ENCODE measurements at places on chromosomes 13 and 19.

GRCh38 chr19:29404951-29405727, 120.7 kb upstream of the VSTM2B start:
- DNase-seq, result no peak

- no peak for DNase-seq
These were observed 24.4 kb upstream of the OR7C2 start for GRCh38 chr19:14916848-14917247.

DNA sequence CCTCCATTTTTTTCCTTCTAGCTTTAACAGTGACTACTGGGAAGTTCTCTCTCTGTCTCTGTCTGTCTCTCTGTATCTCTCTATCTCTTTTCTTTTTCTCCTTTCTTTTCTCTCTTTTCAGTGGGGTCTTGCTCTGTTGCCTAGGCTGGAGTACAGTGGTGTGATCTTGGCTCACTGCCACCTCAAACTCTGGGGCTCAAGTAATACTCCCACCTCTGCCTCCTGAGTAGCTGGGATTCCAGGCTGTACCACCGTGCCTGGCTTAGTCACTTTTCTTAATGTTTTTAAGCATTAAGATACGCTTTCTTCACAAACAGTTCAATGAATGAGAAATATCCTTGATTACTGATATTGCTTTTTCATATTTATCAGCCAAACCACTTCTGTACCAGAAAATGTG, 13.1 kb downstream of the PCCA start:
- no peak for DNase-seq

DNA sequence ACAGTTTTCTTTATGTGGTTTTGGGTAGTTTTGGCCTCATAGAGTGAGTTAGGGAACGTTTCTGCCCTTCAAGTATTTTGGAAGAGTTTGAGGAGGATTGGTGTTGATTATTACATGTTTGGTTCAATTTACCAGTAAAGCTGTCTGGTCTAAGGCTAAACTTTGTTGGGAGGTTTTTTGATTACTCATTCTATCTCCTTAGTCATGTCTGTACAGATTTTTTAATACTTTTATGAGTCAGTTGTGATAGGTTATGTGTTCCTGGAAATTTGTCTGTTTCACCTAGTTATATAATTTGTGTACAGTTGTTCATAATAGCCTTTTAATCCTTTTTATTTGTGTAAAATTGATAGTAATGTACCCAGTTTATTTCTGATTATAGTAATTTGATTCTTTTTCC, 20.4 kb downstream of the RNF17 start:
- no peak for DNase-seq

DNA sequence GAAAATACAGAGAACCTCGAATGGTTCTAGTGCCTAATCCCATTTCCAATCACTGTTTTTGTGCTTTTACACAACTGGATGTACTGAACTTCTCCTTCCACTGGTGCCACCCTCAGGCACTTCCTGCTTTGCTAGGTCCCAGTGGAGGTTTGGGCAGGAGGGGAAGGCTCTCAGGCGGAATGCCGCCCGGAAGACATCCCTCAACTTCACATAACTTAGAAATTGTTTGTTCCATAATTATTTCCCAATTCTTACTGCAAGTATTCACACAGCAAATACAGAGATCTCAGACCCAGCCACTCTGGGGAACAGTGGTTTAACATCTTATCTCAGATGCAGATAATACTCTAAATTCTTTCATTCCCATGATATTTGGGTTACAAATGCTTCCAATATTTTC, 195.7 kb upstream of the IPO5 start:
- DNase-seq, result no peak

DNA sequence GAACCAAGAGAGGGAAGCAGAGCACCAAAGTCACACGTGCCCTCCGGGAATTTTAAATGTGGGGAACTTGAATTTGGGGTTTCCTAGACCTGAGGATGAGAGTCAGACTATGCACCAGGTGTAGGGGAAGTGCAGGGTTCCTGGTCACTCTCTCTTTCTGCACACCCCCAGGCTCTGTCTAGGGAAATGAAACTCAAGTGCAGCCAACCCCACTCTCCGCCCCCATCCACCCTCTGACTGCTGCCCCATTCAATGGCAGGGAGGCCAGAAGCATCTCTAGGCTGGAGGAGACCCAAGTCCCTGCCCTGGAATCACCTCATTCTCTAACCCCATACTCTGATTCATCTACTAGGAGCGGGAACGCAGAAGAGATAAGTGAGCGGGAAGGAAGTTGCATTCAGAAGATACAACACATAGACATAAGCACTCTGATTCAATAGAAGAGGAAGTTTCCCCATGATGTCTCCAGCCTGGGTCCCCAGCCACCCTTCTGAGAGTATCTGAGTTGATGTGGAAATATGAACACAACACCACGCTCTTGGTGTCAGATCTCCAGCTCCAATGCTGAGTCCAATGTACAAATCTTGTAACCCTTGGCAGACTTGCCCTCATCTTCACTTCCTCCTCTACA, 4.7 kb upstream of the SIGLEC14 start:
- DNase-seq, result no peak

GRCh38 chr19:9863759-9864158, 28.6 kb downstream of the PIN1 start:
- DNase-seq, result no peak

GRCh38 chr13:46114613-46115012, 9.8 kb upstream of the CPB2 start:
- DNase-seq, result no peak

GRCh38 chr13:71017607-71018006, 849.4 kb downstream of the DACH1 start:
- DNase-seq, result no peak

- peak; percentile 2 for DNase-seq
These were observed 588 bp upstream of the DPY19L3 start for GRCh38 chr19:32404933-32405430.

DNA sequence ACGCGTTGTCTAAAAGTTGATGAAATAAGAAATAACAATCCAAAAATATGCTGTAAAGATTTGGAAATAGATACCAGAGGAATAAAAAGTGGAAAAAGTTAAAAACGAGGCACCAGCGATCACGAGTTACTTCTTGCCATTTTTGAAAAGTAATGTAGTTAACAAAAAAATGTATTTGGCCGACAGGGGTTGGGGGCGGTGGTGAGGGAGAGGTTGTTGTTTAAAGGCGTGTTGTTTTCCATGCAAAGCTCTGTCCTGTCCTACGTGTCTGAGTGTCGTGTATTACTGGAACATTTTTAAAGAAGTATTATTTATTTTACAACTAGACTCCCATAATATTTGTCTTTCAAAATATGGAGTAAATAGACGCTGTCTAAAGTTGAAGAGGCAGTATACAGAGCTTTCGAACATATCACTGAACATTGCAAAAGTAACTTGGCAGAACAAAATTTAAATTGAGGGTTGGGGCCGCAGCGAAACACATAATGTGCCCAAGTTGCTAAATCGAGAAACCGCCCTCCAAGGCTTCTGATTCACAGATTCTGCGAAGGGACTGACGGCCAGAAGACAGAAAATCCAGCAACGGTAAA, 823 bp downstream of the FBXO17 start:
- no peak for DNase-seq

DNA sequence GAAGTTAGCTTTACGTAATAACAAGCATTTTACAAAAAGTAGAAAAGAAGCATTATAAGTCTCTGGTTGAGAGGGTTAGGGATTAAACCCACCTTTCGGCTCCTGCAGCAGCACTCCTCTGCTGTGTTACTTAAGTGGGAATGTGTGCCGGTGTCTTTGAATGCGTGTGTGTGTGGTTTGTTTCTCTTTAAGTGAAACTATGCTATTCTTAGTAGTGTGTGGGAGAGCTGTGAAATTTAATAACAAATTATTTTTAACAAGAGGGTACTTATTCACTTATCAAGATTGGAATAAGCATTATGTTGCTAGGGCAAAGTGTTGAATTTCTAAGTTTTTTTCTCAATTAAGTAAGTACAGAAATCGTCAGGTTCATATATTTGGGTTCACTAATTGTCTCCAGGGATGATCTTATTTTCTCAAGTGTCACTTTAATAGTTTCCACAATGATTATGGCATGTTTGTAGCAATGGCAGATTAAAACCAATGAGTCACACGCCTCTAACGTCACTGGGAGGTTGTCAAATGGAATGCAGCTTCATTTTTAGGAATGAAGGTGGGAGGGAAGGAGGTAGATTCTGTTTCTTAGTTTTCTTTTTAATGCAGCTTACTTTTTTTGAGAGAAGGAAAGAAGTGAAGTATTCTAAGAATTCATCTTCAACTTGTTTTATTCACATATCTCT, 151.3 kb downstream of the LMO7 start:
- no peak for DNase-seq

GRCh38 chr13:110964229-110965037, 49.6 kb upstream of the ANKRD10 start:
- DNase-seq, result no peak

- no peak for DNase-seq
These were observed 25.7 kb upstream of the TPP2 start for GRCh38 chr13:102571075-102571474.

DNA sequence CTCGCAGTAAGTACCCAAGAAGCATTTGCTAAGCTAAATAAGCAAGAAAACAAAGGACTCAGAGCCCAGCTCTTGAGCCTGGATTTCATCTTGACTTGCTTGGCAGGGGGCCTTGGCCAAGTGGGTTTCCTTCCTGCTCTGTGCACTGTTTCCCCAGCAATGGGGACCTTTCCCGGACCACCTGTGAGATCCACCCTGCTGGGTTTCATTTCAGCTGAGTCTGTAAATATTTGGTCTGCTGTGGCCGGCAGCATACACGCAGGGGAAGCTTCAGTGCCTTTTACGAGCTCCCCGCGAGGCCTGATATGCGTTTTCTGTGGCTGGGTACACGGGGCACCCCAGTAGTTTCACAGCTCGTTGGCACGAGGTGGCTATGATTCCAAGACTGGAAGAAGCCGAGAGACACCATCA, 12.4 kb upstream of the TINCR start:
- DNase-seq, result no peak

DNA sequence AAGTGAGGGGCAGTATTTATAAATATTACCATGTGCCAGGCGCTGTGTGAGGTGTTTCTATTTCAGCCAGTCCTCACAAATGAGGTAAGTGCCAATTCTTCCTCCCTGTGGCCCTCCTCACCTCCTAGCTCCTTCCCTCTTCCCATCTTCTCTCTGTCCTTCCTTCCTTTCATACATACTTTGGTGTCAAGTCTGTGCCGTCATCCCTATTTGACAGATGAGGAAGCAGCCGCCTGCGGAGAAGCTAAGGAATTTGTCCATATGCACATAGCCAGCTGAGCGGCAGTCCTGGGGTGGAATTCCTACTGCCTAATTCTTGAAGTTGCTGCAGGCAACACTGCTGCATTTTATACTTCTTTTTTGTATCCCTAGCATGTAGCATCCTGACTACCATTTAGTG, 150.8 kb downstream of the B3GLCT start:
- DNase-seq, result no peak

GRCh38 chr13:108681986-108682575, 52.7 kb downstream of the MYO16 start:
- DNase-seq, result no peak

DNA sequence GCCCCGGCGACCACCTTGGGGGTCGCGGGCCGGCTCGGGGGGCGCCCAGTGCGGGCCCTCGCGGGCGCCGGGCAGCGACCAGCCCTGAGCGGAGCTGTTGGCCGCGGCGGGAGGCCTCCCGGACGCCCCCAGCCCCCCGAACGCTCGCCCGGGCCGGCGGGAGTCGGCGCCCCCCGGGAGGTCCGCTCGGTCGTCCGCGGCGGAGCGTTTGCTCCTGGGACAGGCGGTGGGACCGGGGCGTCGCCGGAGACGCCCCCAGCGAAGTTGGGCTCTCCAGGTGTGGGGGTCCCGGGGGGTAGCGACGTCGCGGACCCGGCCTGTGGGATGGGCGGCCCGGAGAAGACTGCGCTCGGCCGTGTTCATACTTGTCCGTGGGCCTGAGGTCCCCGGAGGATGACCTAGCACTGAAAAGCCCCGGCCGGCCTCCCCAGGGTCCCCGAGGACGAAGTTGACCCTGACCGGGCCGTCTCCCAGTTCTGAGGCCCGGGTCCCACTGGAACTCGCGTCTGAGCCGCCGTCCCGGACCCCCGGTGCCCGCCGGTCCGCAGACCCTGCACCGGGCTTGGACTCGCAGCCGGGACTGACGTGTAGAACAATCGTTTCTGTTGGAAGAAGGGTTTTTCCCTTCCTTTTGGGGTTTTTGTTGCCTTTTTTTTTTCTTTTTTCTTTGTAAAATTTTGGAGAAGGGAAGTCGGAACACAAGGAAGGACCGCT, 729 bp downstream of the STK11 start:
- no peak for DNase-seq

DNA sequence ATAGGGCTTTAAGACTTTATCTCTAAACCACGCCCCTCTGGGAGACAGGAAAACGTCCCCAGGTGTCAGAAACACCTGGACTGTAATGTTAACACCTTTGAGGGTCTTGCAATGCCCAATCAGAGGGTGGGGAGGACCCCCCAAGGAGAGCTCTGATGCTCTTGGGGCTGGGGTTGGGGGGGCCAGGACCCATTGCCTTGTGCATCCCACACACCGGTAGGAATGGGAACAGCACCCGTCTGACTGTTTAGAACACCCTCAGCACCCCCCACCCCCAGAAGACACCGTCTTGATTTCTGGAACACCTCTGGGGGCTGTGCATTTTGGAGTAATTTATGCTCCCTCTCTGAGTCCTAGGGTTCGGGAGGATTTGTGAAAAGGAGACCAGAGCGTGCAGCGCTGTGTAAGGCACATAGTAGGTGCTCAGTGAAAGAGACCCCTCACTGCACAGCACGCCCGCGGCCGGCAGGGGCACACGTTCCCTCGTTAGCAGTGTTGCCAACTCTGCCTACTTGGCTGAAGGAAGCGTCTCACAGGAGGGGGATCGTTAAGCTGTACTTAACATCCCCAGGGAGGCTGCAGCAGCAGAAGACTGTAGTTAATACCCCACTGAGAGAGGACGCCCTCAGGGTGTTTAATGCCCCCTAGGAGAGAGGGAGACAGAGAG, 2.8 kb upstream of the ERFL start:
- no peak for DNase-seq

DNA sequence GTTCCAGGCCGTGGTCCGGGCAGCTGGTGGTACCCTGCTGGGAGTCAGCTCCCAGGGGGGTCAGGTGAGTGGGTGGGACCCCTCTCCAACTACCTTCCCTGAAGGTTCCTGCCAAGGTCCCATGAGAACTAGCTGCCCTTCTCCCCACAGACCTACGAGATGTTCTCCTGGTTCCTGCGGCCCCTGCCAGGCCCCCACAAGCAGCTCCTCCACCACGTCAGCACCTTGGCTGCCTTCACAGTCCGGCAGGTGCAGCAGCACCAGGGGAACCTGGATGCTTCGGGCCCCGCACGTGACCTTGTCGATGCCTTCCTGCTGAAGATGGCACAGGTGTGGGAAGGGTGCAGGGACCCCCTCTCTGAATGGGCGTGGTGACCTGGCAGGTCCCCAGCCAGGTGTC, 5.5 kb downstream of the CYP2S1 start:
- no peak for DNase-seq
